Activated CD8-positive, alpha-beta memory T cell treated with anti-CD3 and anti-CD28 coated beads for 1 hour (primary cell): ENCODE measurements at places on chromosomes 2 and 18.

- no peak for DNase-seq
Measured at GRCh38 chr2:109663721-109664120, 49.6 kb downstream of the SOWAHC start.

DNA sequence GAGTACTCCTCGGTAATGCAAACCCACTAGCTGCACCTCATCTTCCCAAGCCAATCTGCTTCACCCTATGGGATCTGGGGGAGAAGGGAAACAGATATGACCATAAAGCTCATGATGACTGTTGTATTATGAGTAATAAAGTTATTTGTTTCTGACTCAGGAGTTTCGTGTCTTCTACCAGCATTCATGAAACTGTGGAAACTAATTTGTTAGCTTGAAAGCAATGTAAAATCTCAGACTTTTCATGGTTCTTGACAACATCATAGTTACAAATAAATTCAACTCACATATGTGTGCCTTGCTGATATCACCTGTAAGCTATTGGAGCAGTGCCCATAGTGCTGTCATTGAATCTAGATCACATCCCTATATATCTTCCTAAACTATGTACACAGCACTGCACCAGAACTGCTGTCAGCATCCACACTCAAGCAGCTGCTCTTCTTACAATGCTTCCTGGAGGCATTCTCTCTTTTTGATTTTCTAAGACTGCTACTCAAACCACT is 135.6 kb upstream of the KYNU start:
- no peak for DNase-seq

- DNase-seq: no peak
Measured at GRCh38 chr2:198008230-198008629, 203.8 kb downstream of the PLCL1 start.

DNA sequence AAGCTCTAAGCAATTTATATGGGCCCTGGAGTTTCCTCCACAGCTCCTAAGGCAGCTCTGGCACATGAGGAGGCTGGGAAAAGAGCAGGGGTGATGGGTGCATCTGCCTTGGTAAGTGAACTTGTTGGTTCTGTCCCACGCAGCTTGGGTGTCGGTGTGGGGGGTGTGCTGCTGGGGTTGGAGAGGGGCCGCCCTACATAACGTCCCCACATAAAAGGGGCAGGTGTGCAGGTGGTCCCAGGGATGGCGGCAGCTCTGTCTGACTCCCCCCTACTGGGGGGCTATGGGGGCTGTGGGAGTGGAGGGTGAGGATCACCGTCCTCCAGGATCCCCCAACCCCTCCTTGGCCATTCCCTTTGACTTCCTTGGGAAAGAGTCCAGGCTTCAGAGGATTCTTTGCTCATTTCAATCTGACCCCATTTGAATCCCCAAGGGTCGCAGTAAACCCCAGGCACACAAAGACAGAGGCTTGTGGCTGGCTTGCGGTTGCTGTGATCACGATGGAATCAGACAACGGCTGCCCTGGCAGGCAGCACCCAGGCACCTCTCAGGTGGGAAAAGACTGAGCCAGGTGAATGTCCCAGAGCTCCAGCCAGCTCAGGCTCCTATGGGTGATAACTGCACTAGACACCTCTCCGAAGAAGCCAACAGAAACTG is 34.5 kb upstream of the CD8A start:
- no peak for DNase-seq

DNA sequence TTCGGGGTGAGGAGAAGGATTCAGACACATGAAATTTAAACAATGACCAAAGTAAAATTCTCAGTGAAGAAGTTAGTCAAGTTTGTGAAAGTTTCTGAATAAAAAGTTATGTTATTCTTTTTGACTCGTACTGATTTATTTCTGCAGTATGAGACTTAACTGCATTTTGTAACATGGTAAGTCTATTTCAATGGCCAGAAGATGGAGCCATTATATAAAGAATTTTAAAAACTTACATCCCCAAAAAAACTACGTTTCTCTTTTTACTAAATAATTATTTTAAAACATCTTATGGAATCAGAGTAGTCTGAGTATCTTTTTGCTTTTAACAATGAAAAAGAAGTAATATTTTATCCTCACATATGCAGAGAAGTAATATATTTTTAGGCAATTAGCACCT is 51.4 kb upstream of the SCN1A start:
- no peak for DNase-seq

- no peak for DNase-seq
Measured at GRCh38 chr2:219024059-219024458, 17.3 kb downstream of the CFAP65 start.

GRCh38 chr2:220847589-220847988 is 724.5 kb downstream of the EPHA4 start:
- no peak for DNase-seq

- DNase-seq: no peak
Measured at GRCh38 chr2:239047420-239047819, 199.5 kb downstream of the TWIST2 start.

DNA sequence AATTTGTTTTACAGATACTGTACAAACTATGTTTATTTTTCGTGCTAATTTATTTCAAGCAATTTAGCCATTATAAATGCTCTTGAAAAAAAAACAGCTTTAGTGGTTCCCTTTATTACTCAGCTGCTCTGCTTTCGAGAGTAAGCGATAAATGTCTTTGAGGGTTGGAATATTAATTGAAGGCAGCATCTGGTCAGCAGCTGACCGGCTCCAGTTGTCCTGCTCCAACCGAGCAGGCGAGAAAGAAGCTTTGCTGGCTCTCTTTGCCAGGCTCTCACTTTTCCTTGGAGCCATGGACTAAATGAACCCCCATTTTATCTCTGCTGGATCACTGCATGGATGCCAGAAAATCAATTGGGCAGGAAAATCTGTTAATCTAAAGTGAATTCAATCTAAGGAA is 147.4 kb downstream of the LNPK start:
- DNase-seq: no peak

DNA sequence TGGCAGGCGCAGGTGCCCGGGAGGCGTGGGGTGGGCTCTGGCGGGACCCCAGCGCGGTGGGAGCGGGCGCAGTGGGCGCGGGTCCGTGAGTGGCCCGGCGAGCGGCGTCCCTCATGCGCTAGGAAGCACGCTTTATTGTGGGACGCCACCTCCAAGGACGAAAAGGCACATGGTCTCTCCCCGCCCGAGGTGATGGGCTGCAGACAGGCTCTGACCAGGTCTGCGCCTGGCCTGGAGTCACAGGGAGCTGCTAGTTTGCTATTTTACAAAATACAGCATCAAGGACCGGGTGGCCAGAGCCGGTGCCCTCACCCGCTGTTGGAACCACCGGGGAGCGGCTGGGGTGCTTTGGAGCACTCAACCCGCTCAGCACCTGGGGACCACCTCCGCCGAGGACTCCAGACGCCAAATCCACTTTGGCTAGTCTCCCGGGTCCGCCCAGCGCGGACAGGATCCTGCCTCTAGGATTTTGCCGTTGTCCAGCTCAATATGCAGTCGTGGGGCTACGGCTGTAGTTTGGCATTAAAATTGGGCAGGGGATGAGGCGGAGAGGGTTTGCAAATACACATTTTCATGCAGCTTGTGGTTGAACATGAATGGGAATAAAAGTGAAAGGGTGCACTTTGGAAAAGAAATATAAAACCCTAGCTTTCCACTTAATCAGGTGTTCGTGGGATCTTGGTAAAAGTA is 65.4 kb downstream of the LRRFIP1 start:
- DNase-seq: no peak

- no peak for DNase-seq
Measured at GRCh38 chr2:85011747-85012146, 40.8 kb downstream of the KCMF1 start.

- no peak for DNase-seq
Measured at GRCh38 chr18:37391698-37392548, 173.7 kb downstream of the CELF4 start.

- DNase-seq: no peak
Measured at GRCh38 chr2:197042739-197043196, 116.3 kb upstream of the PGAP1 start.

DNA sequence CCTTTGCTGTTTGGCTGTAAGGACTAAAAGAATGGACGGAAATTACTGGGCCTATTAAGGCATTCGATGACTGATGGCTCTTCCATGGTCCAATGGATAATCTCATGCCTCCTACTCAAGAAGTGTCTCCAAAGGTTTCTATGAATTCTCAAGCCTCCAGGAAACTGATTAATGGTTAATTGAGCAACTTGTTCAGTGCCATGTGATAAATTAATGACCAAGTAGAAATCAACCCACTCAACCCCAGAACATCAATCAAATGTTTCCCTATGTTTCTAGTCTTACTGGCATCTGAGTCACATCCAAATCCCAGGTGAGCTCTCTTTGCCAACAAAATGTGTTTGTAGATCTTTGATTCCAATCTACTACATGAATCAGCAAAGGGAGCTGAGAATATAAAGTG is 103.6 kb downstream of the NXPH2 start:
- DNase-seq: no peak

DNA sequence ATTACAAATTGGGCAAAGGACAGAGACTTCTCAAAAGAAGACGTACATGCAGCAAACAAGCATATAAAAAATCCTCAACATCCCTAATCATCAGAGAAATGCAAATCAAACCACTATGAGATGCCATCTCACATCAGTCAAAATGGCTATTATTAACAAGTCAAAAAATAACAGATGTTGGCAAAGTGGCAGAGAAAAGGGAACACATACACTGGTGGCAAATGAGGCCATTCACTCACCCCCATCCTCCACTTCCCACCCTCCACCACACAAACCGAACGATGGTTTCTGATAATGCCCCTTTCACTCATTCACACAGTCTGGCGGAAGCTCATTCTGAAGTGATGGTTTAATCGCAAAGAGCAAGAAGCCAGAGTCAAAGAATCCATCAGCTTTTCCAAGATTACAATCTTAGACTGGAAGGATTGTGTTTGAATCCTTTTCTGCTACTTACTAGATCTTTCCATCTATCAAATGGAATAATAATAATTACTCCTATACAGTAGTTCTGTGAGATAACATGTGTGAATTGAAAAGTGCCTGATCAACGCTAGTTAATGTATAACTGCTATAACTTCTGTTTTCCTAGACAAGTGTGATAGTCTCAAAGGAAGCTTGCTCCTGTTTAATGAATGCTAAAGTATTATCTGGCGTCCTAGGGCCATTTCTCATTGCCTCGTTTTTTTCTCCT is 16.9 kb upstream of the CD28 start:
- DNase-seq: no peak

GRCh38 chr2:198809976-198810375 is 647.8 kb downstream of the SATB2 start:
- DNase-seq: no peak

GRCh38 chr2:70784320-70784719 is 6.1 kb downstream of the FIGLA start:
- no peak for DNase-seq

DNA sequence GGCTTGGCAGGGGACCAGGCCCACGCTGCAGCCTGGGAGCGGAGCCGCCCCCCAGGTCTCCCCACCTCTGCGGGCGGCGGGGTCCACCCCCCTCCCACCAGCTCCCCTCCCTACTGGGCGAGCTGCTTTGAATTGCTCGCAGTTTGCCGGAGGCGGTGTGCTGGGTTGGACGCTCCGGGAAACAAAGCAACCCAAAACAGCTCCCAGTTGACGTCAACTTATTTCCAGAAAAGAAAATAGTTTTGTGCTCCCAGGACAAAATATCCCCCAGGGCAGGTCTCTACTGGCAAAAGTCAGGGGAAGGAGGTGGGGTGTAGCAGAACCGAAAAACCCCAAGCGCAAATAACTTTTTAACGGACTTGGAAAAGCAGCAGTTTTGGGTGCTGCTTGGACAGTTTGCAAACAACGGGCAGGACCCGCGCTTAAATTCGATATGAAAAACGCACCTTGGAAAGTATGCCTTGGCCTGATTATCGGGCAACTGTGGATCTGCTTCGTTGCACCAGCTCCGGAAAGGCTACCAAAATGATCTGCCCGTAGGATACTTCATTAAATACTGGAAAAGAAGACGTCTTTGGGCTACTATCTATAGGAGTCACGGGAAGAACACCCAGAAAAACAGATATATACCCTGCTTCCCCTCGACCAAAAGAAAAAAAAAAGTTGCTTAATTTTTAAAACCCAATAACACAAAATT is 2.8 kb upstream of the KCTD1 start:
- DNase-seq: no peak

DNA sequence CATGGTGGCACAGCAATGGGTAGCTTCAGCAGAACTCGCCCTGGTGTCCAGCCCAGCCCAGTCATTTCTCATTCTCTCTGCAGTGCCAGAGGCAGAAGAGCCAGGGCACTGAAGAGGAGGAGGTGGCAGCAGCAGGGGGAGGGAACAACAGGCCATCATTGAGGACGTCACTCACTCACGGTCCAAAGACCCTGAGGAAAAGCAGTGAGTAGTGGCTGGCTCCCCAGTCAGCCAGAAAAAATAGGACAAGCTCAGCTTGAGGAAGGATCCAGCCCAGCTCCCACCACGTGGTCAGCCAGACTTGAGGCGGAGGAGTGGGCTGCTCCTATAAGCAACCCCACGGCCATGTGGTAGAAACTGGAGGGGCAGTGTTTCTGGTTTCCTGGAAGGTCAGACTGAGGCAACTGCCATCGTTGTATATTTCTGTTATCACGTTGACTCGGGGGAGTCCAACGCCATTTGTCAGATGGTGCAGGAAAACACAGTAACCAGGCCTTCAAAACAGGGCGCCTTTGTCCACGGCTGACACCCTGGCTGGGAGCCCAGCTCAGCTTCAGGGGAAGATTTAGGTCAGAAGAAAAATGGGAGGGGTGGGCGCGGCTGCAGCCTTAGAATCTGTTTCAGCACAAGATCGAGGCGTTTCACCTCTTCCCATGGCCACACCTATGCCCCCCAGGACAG is 19.0 kb upstream of the TMEM247 start:
- DNase-seq: no peak

- no peak for DNase-seq
Measured at GRCh38 chr2:216839688-216840087, 20.2 kb downstream of the TNP1 start.

- no peak for DNase-seq
Measured at GRCh38 chr2:168160897-168161296, 86.5 kb downstream of the STK39 start.

- no peak for DNase-seq
Measured at GRCh38 chr2:148338541-148338940, 306.0 kb upstream of the EPC2 start.

DNA sequence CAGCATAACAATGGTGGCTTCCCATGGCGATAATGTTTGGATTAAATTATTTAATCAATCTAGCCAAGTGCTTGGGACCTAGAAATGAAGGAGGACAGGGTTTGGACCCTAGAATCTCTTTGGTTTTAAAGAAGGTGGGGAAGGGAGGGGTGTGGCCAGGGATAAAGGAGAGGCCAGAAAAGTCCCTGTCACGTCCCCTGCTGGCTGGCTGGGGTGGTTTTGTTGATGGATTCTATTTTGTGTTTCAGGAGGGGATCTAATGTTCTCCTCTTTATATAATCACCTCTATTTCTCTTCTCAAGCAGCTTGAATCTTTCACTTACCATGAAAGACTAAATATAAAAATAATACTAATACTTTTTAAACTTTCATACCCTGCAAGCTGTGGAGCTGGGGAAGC is 52.6 kb upstream of the GALR1 start:
- DNase-seq: no peak

- no peak for DNase-seq
Measured at GRCh38 chr2:135411646-135412045, 119.4 kb downstream of the ZRANB3 start.
